ENCODE measurements at places on chromosomes 2 and 18.

- no peak for DNase-seq
Measured at GRCh38 chr2:132415256-132415914, 1.2 kb upstream of the GPR39 start.

- peak; percentile 87 for DNase-seq
Measured at GRCh38 chr2:100057901-100058261, 84.5 kb downstream of the AFF3 start.

DNA sequence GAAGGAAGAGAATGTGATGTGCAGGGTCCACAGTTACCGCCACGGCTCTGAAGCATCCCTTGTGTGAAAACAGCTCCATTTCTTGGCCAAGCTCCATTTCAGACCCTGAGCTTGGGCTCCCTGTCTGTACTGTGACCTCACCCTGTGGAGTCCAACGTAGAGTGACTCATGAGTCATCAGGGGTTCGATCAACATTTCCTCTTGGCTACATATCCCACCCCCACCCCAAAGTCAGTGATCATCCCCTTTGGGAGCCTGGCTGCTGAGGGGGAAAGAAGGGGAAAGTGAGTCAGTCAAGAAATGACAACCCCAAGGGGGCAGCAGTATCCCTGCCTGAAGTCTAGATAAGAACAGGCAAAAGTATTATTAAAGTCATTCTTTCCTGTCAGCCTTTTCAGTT lies 62.2 kb downstream of the PAPOLG start:
- DNase-seq: peak; percentile 19

GRCh38 chr2:119197529-119198239 lies 25.9 kb upstream of the STEAP3 start:
- DNase-seq: no peak

GRCh38 chr2:71306762-71307161 lies 24.8 kb upstream of the ZNF638 start:
- DNase-seq: no peak

GRCh38 chr2:235654103-235654813 lies 160.4 kb downstream of the AGAP1 start:
- DNase-seq: no peak

DNA sequence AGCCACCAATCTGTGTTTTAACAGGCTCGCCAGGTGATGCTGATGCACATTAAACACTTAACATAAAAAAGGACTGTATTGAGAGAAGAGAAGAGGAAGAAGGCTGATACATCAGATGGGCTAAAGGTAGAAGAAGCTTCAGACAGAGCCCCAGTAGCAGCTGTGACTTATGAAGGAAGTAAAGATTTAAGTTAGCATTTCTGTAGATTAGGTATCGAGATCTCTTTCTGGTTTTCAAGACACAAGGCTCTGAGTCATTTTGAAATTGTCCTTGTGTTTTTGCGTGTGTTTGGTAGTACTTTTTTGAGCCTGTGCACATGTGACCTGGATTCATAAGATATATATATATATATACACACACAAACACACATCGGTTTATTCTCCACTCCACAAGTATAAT lies 40.6 kb upstream of the GCFC2 start:
- DNase-seq: no peak

DNA sequence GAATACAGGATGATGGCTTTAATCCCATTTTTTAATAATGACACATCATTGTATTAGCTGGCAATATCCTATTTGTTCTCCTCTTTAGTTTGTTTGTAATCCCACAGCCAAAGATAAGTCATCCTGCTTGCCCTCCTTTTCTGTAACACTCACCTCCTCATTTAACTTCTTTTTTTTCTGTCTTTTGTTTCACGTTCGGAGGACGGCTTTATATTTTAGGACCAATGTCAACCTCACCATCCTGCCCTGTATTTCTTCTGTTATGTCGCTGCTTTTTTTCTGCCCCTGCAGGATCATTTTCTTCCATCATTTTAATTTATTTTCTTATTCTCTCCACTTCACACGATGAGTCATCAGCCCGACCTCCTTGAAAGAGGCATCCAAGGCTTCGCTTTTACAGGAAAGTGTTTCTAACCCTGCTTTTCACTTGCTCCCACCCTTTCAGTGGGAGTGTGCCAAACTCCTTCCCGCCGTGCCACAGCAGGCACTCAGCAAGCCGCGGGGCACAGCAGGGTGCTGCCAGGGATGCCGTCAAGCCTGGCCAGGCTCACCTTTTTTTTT lies 11.4 kb downstream of the RAB31 start:
- peak; percentile 89 for DNase-seq

GRCh38 chr18:34991152-34991551 lies 50.1 kb upstream of the MAPRE2 start:
- no peak for DNase-seq

DNA sequence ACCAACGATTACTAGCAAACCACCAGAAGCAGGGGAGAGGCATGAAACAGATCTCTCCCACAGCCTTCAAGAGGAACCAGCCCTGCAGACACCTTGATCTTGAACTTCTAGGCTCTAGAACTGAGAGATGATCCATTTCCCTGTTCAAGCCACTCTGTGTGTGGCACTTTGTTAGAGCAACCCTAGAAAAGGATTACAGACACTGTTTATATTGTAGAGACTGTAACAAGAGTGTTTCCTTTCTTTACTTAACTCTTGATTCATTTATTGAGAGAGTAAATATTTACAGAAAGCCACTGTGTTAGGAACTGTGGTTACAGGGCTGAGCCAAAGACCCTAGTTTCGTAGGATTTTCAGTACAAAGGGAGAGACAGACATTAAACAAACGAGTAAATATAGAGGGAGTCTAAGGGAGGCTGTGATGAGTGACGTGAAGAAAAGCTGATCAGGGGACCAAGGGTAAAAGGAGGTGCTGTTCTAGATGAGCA lies 10.9 kb downstream of the CCDC68 start:
- no peak for DNase-seq

DNA sequence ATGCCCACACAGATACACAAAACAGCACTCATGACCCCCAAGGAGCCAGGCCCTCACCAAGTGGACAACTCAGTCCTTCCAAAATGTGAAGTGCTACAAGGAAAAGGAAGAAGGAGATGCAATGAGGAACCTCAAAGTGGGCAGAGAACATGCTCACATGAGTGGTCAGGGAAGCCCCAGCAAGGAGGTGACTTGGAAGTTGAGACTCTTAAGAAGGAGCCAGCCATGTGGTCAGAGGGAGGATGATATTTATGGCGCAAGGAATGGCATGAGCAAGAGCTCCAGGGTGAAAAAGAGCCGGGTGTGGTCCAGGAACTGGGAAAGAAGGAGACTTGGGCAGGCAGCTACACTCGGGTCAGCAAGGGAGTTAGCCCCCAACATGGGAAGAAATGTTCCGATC lies 30.0 kb upstream of the KLHL29 start:
- no peak for DNase-seq

DNA sequence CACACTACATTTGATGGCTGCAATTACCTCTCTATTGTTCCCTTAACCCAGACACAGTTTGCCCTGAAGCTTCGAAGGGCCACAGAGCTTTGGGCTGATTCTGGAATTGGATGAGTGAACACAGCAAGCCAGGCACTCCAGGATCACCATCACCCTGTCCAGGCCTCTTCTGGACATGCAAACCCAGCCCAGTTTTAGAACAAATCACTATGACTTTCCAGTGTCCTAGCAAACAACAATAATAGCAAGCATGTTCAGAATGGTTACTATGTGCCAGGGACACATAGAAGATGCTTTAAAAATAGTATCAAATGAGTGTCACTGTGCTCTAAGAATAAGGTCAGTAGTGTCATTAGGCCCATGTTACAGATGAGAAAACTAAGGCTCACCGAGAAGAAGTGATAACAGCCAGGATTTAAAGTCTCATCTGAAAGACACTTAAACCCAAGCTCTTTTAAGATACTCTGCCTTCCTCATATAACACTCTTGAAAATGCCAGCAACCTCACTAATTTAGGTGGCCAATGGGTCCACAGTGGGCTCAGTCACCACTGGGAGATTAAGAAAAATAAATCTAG lies 191.7 kb upstream of the STK17B start:
- no peak for DNase-seq

DNA sequence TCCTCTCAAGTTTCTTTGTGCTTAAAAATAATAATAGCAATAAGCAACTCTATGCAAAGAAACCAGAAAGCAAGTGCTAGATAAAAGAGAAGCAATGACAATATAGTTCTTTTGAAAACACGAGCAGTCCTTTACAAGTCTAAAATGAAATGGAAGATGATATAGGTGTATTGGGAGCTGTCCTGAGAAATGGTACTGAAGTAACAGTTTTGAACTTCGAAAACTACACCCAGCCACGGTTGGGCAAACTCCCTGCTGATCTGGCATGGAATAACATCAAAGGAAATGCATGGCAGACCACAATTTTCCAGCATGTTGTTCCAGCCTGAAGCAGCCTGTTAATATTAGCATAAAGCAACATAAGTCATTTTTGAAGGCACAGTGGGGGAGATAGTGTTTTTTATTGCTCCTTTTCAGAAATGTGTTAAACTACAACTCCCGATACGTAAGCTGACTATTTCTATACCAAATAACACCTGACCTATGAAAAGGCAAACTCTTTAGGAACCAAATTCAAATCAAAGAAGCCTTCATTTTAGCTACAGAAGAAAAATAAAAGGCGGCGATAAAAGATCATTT lies 596.1 kb upstream of the KLHL29 start:
- no peak for DNase-seq

DNA sequence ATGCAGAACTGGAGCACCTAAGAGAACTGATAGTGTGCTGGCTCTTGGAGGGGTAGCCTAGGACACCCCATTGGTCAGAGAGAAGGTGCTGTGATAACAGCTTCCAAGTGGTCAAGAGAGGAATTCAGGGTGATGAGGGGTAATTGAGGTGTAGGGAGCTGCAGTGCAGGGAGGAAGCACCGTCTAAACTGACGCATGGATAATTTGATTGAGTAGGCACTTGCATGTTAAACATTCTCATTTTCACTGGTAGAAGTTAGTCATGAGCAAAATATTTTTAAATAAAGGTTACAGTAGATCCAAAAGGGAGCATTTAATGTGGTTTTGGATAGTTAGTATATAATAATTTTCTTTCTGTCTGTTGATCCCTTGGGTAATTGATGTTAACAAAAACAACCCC lies 155.1 kb upstream of the TCF4 start:
- DNase-seq: no peak

DNA sequence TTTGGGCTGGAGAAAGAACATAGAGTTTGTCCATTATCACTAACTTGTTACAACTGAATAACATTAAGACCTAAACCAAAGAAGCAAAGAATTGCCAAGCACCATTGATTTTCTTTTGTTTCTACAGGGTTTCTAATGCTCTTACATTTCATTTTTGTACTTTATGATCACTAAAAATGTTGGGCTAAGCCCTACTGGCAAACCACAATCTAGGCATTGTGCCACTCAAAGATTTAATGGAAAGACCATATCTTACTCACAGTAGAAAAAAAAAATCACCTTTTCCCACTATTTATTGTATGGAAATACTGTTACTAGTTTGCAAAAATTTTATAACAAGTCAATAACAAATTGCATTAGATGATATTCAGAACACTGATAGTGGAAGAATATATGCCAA lies 447.4 kb upstream of the PKDCC start:
- no peak for DNase-seq

GRCh38 chr2:205170399-205170798 lies 511.9 kb upstream of the NRP2 start:
- no peak for DNase-seq

DNA sequence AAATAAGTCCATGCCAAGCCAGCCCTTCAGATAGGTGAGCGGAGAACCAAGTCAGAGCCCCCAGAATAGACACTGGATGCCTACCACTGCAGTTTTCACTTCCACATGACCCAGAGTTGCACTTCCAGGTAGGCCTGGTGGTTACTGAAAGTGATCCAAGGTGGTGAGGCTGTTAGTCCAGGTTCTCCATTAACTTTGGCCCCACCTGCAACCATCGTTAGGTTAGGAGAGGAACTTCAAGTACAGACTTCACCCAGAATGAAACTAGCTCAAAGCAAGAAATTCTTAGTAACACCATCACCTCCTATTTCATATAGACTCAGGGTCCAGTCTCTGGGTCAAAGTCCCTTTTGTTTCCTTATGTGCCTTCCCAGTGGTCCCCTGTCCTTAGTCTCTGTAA lies 293.1 kb upstream of the ID2 start:
- DNase-seq: no peak

GRCh38 chr2:1584051-1584531 lies 160.2 kb downstream of the PXDN start:
- DNase-seq: no peak

DNA sequence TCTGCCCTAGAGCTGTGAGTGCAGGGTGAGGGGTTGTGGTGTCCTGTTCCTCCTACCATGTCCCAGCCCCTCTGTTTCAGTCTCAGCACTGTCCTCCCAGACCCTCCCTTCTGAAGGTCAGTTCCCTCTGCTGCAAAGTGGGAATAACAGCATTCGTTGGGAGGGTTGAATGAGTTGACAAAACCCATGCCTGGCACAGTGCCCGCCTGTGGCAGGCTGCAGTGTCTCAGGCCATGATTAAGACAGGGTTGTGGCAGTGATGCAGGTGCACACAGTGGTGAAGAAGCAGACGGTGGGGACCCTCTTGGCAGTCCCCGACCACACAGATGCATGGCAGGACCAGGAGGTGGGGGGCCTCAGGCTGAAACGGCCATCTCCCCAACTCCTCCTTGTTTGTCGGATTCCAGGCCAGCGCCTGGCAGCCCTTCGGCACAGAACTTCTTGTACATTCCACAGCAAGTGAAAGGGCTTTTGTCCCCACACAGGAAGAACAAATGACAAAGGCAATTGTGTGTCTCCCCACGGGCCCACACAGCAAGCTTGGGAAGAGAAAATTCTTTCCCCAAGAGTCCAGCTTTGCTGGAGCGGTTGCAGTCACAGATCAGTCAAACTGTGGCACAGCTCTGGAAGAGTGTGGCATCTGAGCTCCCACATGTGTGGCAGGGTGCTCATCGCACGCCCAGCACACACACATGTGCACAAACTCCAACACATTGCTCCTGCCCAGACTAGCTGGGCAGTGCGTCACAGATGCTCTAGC lies 92.0 kb upstream of the MSH2 start:
- no peak for DNase-seq

DNA sequence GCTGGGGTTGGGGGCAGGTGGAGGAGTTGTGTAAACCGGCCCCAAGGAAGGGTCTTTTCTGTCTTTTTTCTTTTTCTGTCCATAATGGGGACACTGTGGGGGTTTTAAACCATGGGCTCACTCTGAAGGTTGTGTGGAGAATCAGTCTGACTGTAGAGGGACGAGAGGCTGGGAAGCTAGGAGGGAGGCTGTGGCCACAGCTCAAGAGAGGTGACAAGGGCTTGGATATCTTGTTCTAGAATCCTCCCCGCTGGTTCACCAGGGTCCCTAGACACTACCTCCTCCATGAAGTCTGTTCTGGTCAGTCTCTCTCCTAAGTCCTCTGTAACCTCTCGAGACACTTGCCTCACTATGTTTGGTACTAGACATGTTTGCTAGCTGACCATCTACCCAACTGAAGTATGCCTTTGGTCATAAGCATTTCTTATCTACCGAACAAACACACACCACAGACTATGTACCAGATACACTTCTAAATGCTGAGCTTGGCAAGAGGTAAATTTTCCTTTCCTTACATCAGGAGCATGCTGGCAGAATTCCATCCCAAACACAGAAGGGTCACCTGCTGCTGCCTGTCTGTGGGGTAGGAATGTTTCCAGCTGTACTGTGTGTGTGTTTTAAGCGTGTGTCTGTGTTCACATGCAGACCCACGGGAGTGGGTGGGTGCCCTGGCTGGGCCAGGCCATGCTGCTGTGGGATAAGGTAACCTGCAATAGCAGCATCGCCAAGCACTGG lies 69.6 kb upstream of the MGAT4A start:
- DNase-seq: no peak
